ENCODE measurements at places on chromosomes 2 and 18.

GRCh38 chr18:12008842-12009580 lies 27.7 kb downstream of the IMPA2 start:
- DNase-seq, result no peak

GRCh38 chr2:75071766-75072165 lies 113.3 kb downstream of the POLE4 start:
- DNase-seq, result no peak

DNA sequence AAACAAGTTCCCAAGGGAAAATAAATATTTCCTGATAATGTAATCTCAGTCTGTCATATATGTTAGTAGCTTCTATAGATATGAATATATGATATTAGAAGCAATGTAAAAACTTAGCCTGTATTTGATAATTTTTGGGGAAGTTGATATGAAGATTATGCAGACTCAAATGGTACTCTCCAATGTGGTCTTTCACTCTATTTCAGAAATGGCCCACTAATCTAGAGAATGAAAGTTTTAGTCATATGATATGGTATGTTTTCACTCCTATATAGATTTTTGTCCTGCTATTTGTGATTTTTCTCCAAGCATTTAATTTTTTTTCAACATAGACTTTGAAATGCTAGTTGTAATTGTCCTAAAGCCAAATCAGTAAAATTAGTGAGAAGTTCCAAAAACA lies 236.7 kb upstream of the BOD1L2 start:
- DNase-seq, result no peak

GRCh38 chr18:38459131-38459994 lies 893.8 kb upstream of the CELF4 start:
- DNase-seq, result no peak

DNA sequence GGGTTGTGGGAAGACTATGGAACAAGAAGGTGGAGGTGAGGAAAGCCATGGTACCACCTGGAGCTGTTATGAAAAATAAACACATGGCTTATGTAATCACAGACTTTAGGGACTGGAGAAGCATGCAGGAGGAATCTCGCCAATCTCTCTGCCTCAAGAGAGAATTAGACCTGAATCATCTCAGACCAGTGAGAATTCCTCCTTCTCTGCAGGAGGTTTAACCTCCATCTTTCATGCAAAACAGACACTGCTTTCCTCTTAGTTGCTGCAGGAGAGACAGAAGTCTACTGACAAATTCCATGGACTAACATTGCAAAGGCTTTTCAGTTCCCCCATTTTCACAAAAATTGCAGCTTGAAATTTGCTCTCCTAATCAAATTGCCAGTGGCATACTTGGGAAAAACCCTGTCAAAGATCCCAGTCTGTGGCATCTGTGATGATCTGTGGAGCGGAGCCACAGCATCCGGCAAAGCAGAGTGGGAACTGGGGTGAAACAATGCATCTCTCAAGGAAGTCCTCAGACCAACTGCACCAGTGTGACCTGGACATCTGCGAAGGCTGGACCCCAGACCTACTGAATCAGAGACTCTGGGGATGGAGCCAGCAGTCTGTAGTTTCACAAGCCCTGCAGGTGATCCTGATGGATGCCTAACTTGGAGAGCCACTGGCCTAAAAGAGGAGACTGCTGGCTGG lies 28.6 kb upstream of the NCKAP5 start:
- DNase-seq, result peak; percentile 8

- DNase-seq, result no peak
Measured at GRCh38 chr2:41040782-41041520, 589.1 kb upstream of the SLC8A1 start.

GRCh38 chr18:13112982-13113381 lies 105.6 kb upstream of the LDLRAD4 start:
- peak; percentile 55 for DNase-seq

DNA sequence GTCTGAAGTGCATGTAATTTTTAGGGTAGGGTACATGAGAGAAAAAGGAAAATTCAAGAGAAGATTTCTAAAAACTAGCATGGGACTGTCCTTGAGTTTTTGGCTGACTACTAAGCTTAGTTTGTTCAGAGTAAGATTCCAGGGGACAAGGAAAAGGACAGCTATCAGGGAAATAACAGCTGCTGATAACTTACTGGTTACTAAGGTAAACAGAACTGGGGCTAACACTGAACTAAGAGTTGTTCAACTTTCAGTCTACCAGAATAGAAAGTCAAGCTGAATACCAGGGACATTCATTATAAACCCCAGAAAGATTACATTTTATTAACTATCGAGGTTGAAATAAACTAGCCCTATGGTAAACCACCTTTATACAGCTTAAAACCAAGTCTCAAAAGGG lies 261.8 kb upstream of the CYRIA start:
- no peak for DNase-seq

DNA sequence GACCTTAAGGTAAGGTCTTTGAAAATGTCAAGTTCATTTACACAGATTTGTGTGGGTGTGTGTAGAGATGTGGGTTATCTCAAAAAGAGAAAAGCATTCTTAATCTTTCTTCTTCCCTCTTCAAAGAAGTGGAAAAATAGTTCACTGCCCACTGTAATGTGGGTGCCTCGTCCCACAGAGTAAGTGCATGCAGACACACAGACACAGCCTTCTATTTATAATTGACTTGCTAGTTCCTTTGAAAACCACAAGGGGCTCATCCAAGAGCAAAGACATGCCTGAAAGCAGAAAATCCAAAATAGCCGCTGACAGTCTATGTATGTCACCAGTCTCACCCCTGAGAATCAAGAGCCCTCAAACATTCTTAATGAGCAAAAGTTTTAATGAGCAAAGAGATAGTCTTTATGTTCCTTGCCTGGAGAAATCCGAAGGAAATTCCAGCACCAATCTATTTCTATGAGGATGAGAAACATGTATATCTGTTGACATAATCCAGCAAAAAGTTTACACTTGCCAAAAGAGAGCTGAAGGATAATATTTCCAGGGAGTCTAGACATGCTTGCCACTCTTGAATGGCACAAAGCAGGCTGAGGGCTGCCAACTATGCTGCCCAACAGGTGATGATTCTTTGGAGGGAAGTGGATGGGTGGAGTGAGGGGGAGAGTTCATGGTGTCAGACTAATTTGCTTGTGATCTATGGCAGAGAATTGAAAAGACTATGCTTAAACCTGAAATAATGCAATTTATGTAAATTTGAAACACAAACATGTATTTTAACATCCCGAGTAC lies 93.9 kb downstream of the ACVR1 start:
- DNase-seq, result peak; percentile 38

DNA sequence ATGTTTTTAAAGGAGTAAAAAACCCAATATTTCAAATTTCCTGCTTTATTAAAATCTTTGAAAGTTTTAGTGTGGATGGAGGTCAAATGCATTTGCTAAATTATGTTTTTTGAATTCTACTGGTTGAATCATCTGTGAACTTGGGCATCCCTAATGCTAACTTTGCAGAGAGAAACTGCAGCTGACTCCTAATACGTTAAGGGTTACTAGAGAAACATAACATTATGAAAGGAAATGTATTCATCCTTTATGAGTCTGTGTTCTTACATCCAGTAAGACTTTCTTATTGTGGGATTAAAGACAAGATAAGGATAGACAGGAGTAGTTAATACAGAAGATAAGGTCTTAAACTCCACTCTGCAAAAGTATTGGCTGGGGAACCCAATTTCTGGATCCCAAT lies 140.6 kb downstream of the FAM124B start:
- peak; percentile 55 for DNase-seq

- DNase-seq, result no peak
Measured at GRCh38 chr2:235670974-235671787, 177.3 kb downstream of the AGAP1 start.

DNA sequence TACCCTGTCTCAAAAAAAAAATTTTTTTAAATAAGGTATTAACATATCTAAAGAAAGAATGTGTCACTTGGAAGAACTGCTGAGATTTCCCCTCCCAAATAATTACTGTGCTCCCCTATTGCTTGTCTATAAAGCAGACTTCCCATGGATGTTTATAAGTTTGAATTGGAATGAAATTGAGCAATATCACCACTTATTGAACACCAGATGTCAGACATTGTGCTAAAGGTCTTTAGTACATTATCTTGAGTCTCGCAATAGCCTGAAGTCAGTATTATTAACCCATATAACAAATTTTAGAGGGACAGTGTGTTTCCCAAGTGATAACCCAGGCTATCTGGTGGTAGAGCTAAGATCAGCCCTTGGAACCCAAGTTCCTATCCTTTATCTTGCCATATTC lies 102.9 kb upstream of the MSH2 start:
- no peak for DNase-seq

DNA sequence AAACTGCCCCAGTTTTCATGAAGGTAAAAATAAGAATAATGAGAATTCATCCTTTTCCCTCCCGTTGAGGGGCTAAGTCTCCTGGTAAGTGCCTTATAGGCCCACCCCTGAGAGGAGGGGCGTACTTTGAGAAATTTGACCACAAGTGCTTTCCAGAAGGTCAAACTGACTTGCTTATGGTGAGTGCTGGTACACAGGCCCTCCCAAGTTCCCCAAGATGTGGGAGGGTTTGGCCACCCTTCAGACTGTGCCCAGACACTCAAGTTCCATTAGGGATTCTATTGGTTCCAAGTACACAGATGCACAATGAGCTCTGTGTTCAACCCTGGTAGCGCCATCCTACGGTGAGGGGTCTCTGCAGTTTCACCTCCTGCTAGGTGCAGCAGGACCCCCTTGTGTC lies 205.1 kb downstream of the CTIF start:
- DNase-seq, result no peak

- DNase-seq, result peak; percentile 95
Measured at GRCh38 chr2:237201461-237202287, 116.0 kb downstream of the COPS8 start.

- DNase-seq, result peak; percentile 95
Measured at GRCh38 chr2:152585830-152586484, 131.3 kb downstream of the PRPF40A start.

DNA sequence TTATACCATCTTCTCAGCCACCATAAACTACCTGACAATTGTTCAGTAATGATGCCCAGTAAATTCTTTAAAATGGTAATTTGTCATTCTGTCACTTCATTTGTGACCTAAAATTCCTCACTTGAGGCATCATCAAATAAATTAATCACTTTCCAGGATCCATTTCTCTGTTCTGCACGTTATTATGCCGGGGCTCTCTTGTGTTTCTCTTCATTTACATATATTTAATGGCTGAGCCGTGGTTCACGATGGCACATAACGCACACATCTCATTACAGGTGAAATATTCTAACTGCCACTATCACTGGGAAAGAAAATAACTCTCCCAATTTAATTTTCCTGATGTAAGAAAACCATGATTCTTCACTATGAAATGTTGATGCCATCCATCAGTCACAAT lies 529.6 kb downstream of the NR4A2 start:
- DNase-seq, result no peak

- DNase-seq, result no peak
Measured at GRCh38 chr2:124524155-124524915, 499.2 kb downstream of the CNTNAP5 start.

DNA sequence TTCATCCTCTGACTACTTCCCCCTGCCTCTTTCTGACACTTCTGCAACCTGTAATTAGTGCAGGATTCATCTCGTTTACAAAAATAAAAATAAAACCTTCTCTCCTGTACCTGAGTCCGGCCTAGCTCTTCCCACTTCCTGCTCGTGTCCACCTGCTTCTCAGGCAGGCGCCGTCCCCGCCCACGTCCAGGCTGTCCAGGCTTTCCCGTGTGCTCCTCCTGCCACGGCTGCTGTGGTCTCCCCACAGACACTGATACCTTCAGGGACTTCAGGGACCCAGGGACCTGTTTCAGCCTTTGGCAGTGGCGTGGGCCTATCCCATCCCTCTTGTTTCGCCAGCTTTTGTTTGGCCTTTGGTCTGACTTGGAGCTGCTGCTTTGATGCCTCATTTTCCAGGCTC lies 272.5 kb downstream of the PHLPP1 start:
- no peak for DNase-seq

GRCh38 chr2:94923196-94923595 lies 52.0 kb downstream of the TEKT4 start:
- peak; percentile 61 for DNase-seq

- DNase-seq, result no peak
Measured at GRCh38 chr2:222930862-222931261, 70.0 kb downstream of the ACSL3 start.

DNA sequence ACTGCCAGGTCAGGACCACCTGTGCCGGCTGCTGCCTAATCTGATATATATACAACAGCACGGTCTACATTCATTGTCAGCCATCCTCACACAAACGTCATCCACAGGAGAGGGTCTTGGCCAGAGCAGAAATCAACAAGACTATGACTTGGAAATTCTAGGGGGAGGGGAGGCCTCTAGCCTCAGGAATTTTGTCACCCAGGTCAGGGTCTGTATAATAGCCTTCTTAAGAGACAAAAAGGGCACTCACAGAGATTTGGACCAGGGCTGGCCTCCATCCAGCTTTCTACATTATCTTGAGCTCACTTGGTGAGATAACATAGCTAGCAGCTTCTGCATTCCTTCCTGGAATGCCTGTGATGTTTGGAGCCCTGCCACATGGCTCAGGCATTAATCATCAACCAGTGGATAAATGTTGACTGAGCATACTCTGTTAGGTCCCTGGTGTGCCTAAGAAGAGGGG lies 50.4 kb upstream of the CTIF start:
- peak; percentile 87 for DNase-seq

GRCh38 chr2:226063704-226064440 lies 664.4 kb downstream of the NYAP2 start:
- DNase-seq, result peak; percentile 76

DNA sequence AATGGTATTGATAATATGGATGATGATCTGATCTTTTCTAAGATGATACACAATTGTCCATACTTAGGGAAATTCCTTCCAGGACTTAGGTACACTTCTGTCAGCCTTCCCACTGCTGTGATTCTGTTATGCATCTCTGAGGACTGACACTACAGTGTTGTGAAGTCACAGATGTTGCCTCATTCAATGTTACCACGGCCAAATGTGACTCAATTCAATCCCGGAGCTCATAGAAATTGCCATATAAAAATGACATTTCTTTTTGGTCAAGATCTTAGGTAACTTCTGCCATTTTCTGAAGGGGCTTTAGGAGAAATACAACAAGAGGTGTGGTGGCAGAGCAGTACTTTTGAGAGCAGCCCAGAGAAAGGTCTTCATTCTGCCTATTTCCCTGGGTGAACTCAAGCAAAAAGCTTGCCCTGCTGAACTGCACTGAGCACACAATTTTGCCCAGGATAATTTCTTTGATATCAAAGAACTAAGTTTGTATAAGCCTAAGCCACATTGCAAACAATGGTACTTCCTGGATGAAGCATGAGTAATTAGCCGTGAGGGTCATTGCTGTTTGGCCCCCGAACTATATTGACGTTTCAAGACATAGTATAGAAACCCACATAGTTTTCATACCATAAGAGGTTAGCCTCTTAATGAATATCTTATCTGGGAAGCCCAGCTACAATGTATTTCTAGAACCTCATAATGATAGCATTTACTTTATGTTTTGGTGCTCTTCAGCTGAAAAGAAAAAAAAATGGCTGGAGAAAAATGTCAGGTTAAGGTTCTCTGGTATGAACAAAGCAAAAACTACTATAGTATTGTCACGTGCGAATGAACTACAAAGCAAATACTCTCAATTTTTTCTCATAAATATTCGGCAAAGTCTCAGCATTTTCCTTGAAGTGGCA lies 437.4 kb downstream of the MEIS1 start:
- DNase-seq, result peak; percentile 68
